Jurkat, Clone E6-1 (cell line): ENCODE measurements at places on chromosomes 1 and 21.

DNA sequence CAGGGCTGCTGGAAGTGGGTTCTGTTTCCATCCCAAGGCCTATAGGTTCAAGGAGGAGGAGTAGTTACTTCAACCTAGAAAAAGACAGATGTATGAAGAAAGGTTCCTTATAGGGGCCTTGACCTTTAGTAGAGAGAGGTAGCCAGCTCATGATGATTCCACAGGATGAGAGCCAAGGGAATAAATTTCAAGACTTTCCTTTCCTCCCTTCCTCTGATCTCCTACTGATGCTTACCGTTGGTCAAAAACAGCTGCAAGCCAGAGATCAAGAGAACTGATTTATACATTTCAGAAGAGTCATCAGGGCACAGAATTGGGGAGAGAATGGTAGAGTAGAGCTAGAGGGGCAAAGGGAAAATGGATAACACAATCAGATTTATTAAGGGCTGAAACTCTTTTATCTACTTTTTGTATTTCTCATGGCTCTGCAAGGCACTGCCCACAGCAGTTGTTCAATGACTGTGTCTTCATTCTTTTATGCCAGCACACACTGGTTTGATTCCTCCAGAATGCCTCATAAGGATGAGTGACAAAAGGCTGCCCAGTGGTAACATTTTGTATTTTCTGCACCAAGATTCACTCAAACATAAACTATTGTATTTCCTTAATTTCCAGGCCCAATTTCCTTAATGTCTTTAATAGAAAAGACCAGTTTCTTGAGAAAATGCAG, 37.4 kb downstream of the AK5 start:
- no peak for DNase-seq

- DNase-seq = no peak
Measured at GRCh38 chr1:53946252-53947171, at the start of gene LRRC42. Gene LRRC42 (plus strand): TSS chr1:53946350. CDS start chr1:53952000, 5,650 bp downstream.

DNA sequence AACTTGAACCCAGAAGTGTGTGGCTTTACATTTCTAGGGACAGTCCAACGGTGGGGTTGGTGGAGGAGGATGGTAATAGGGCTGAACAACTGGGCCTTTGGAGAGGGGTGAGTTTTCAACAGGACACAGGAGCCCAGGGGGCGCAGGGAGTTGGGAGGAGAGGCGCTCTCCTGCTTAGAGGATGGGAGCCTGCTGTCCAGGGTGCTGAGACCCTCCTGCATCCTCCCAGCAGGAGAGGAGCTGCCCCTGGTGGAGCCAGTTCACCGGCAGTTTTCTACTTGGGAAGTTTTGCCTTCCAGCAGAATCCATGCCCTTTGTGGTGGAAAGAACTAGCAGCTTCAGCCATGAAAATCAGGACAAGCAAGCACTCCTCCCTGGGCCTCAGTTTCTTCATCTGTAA, 8.6 kb downstream of the KCNC4 start:
- DNase-seq = no peak

GRCh38 chr1:51715369-51715768, 98.5 kb downstream of the OSBPL9 start:
- DNase-seq = peak; percentile 51

- DNase-seq = no peak
Measured at GRCh38 chr21:43930848-43931375, 65.9 kb downstream of the AGPAT3 start.

GRCh38 chr1:212713465-212714136, 14.0 kb upstream of the BATF3 start:
- DNase-seq = no peak

- no peak for DNase-seq
Measured at GRCh38 chr1:89298461-89298860, 25.8 kb upstream of the GBP5 start.

- DNase-seq = peak; percentile 89
Measured at GRCh38 chr1:59477286-59477685, 180.4 kb downstream of the FGGY start.

DNA sequence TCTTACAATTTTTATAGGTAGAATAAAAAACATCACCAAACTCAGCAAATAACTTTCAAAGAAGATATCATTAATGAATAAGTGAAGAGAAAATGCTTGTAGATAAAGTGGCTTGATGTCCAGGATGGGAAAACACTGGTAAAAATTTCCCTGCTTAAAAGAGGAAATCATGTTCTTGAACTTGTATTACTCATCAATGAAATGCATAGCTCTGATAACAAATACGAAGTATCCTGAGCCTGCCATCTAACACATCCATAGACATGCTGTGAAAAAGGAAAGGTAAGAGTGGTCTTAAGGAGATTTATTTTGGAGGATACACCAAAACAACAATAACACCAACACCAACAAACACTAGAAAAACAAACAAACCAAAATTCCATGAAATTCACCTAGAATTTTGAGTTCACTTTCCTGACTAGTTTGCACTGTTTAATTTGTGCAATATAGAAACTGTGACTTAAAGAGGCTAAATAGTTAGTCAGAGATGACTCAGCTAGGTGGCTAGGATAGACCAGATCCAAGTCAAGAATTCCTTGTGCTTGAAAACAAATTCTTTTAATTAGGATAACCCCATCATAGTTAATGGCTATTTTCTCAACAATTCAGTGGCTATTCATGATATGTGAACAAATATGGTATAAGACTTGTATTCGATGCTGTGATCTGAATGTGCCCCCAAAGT, 179.8 kb upstream of the KCNK2 start:
- DNase-seq = no peak

DNA sequence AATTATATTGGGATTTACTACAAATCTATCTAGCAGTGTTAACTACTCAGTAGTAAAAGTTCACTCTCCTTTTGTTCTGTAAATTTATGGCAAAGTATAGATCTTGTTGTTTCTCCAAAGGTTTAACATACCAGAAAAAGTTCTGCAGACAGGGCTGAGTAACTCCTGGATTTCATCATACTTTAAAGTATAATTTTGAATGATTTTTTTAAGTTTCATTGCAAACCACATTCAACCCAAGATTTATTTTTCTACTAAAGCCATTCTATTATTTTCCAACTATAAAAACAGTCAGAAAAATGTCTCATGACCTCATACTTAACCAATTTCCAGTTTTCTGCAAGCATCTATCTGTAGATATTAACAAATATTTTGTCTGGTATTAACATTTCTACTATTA, 585.8 kb upstream of the ZRANB2 start:
- no peak for DNase-seq
